ENCODE measurements at places on chromosomes 16 and 17.

DNA sequence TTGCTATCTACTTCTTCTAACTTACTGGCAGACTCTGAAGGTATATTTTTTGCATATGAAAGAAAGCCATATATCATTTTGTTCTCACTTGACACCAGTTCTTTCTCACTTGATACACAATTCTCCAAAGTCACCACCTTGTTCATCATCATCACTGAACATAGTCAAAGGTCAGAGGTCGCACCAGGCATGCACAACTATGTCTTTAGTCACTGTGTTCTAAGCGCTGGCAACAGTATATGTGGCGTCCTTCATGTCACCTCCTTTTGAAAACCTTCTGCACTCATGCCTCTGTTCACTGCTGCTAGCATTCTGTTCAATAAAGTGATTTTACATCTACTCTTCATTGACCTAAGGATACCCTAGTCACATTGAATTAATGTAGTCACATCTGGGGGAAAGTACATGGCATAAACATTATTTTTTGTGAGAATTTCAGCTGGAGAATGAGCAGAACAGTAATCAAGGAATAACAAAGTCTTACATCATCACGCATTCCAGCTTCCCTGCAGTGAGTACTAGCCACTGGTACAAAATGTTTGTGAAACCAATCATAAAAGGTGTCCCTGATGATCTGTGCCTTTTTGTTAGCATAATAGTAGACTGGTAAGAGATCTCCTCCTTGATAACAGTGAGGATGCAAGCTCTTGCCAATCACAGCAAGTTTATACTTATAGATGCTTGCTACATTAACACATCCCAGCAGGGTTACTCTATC is 20.5 kb upstream of the TBX4 start:
- no peak for DNase-seq

- DNase-seq, result no peak
Observed at GRCh38 chr17:80998748-80999535, 7.3 kb downstream of the CHMP6 start.

GRCh38 chr17:30995347-30995746 is 24.5 kb downstream of the RNF135 start:
- no peak for DNase-seq

- peak; percentile 40 for DNase-seq
Observed at GRCh38 chr16:50213939-50214519, 52.3 kb upstream of the ADCY7 start.

- DNase-seq, result no peak
Observed at GRCh38 chr16:30069611-30070462, 4.3 kb downstream of the ALDOA start.

- DNase-seq, result peak; percentile 76
Observed at GRCh38 chr17:78986649-78987328, 7.1 kb upstream of the LGALS3BP start.

GRCh38 chr17:50946891-50947781 is 81.0 kb upstream of the TOB1 start:
- DNase-seq, result no peak

- no peak for DNase-seq
Observed at GRCh38 chr17:63694229-63694949, 5.5 kb downstream of the LIMD2 start.

DNA sequence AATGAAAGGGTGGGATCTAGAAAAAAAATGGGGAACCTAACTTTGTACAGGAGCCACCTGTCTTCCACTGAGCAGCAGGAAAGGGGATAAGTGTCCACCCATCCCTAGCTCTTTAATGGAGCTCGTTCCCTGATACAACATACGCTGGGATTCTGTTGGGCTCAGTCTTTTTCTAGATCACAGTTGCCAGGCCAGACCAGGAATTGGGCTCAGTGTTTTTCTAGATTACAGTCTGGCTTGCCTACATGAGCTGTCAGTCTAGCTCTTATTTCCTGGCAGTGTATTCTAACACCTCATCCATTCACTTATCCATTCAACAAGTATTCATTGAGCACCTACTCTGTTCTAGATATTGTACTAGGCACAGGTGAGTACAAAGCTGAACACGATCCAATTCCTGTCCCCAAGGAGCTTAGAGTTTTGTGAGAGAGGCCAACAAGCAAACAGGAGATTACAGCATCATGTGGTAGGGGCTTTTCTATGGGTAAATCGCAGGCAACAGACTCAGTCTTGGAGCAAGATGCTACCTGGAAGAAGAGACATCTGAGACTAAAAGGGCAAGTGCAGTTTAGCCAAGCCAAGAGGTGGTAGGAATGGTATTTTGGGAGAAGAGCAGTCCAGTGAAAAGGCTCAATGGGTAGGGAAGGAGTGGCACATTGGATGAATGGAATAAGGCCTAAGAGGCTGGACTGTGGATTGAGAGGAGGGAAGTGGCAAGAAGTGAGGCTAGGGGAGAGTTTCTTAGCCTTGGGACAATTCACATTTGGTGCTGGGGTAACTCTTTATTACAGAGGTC is 138.0 kb upstream of the HS3ST2 start:
- no peak for DNase-seq

DNA sequence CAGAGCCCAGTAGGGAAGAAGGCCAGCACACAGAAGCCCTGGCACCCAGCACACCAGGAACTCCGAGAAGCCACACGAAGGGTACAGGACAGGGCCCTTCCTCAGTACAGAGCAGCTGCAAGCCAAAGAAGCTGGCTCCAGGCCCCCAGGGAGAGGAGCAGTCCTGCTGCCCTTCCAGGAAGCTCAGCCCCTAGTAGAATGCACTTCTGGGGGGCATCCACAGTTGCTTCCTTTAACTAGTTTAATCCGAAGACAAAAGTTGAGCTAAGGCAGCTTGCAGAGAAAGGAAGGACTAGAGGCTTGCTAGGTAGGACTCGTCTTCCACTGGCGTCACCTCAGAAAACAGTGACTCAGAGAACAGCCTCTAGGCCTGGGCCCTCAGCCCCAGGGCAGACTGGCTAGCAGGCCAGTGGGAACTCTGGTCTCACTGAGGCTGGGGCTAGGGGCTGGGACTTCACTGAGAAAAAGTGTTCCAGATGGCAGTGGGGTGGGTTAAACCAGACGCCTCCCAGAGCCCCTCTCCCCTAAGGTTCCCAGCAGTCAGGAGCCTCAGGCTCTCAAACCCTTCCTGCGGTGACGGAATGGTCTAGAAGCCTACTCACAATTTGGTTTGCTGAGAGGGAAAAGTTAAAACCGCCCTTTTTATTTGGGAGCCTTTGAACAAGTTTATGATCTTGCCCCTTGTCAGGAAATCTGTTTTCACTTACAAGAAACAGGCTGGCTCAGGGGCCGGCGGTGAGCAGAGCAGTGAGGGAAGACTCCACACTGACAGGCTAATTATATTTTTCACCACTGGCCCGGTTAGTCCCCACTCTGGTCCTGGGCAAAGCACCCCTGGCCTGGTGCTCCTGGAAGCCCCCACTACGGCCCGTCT is 41.4 kb downstream of the ACTG1 start:
- no peak for DNase-seq

DNA sequence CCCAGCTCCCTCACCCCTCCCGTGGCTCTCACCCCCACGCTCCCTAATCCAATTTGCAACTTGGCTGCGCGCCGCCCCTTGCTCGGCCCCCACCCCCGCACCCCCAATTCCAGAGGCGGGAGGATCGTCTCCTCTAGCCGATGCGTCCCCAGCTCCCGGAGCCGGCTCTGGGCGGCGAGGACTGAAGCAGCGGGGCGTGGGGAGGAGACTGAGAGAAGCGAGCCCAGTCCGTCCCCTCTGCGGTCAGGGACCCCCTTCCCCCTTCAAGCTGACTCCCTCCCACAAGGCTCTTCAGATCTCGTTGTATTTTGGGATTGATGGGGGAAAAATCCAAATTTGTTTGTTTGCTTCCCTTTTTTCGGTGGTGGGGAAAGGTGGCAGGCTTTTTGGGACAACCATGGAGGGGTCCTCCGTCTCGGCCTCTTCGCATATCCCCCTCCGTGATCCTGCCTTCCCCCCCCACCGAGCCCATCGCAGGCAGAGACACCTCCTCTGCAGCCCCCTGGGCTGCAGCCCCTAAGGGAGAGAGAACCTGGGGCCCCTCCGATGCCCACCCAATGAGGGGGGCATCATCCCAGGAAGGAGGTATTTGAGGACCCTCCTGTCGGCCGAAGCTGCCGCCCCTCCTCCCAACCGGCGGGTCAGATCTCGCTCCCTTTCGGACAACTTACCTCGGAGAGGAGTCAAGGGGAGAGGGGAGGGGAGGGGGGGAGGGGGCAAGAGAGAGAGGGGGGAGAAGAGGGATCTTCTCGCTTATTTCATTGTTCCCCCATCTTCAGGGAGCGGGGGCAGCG is 466 bp downstream of the NEUROD2 start:
- no peak for DNase-seq

DNA sequence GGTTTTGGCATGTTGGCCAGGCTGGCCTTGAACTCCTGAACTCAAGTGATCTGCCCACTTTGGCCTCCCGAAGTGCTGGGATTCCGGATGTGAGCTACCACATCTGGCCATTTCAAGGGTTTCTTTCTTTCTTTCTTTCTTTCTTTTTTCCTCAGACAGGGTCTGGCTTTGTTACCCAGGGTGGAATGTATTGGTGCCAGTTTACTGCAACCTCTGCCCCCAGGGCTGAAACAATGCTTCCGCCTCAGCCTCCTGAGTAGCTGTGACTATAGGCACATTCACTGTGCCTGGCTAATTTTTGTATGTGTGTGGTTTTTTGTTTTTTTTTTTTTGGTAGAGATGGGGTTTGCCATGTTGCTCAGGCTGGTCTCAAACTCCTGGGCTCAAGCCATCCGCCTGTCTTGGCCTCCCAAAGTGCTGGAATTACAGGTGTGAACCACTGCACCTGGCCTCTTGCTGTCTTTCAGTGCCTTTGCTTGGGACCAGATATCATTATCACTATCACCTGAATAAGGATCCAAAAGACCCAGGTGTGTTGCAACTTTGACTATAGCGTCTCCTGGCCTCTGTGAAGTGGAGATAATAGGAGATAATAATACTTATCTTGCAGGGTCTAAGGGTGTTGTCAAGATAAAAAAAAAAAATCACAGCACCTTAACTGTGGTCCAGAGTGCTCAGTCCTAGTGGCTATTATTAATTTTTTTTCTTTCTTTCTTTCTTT is 3.2 kb downstream of the FCSK start:
- DNase-seq, result no peak

- no peak for DNase-seq
Observed at GRCh38 chr17:68097161-68097805, 61.7 kb downstream of the KPNA2 start.

DNA sequence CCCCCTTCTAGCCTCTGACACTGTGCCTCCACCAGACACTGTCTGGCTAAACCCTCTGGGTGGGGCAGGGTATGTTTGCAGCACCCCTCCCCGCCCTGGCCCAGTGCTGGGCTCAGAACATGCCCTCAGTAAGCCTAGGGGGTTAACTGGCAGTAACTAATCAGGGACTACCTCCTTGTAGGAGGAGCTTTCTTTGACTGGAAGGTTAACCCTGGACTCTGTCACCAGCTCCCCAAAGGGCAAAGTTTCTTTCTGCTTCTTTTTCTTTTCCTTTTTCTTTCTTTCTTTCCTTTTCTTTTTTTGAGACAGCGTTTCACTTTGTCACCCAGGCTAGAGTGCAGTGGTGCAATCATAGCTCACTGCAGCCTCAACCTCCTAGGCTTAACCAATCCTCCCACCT is 76.8 kb downstream of the PLXDC1 start:
- no peak for DNase-seq

DNA sequence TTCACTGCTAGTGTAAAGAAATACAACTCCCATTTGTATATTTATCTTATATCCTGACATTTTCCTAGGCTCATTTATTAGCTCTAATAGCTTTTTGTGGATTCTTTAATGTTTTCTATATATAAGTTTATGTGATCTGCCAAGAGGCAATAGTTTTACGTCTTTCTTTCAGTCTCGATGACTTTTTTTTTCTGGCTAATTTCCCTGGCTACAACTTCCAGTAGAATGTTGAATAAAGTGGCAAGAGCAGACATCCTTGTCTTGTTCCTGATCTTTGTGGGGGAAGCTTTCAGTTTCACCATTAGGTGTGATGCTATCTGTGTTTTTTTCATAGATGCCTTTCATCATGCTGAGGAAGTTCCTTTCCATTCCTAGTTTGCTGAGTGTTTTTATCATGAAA is 43.9 kb upstream of the ABCA3 start:
- DNase-seq, result peak; percentile 36
